ENCODE measurements at places on chromosomes 1 and 21. TPM values are rescaled to one million over a fixed set of nuclear protein-coding genes. Genes with fewer than 3 reads are reported as not detected.

DNA sequence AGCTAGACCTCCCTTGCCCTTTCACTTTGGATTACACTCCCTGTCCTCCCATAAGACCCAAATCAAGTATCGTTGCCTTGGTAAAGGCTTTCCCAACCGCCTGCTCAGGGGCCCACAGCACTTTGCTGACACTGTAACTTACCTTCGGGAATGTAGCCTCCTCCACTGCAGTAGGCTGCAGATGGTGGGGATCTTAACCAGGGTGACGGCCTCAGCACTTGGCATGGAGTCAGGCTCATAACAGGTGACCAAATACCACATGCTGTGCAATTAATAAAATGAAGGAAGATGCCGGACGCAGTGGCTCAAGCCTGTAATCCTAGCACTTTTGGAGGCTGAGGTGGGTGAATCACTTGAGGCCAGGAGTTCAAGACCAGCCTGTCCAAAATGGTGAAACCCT is 88.7 kb upstream of the IRF2BP2 start:
- DNase-seq = no peak

PLA2G2C gene
- 0.09 TPM for total RNA-seq

GRCh38 chr1:79790950-79791349 is 784.4 kb upstream of the ADGRL4 start:
- DNase-seq = no peak

DNA sequence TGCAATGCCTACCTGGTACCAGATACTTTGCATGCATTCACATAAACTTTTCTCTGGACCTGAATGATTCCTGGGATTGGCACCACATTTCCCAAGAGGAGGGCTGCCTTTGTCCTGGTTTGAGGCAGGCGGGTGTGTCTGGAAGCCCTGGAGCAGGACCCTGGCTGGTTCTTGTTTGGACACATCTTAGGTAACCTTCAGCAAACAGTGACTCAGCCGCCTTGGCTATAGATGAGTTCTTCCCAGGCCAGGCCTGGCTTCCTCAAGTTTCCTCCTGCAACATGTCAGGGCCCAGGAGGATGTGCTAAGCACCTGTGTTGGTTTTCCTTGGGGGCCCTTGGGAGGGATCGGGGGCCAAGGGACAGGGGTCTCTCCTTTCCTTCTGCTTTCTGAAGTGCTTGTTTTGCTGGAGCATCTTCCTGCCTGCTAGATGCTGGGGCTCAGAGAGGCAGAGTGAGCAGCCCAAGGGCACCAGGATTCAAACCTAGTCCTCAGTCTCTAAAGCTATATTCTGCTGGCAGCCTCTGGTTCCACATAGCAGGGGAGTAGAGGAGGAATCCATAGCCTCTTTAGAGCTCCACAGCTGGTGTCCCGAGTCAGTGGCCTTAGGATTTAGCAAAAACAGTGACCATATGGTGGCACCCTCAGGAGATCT is 38.2 kb downstream of the PAX7 start:
- no peak for DNase-seq

GRCh38 chr1:89734442-89734841 is 86.4 kb upstream of the LRRC8D start:
- DNase-seq = peak; percentile 16

RGS8 gene
- total RNA-seq = not detected

GRCh38 chr1:68142461-68142860 is 89.9 kb downstream of the WLS start:
- no peak for DNase-seq

C1QTNF12 gene
- 2.5 TPM for total RNA-seq

DNA sequence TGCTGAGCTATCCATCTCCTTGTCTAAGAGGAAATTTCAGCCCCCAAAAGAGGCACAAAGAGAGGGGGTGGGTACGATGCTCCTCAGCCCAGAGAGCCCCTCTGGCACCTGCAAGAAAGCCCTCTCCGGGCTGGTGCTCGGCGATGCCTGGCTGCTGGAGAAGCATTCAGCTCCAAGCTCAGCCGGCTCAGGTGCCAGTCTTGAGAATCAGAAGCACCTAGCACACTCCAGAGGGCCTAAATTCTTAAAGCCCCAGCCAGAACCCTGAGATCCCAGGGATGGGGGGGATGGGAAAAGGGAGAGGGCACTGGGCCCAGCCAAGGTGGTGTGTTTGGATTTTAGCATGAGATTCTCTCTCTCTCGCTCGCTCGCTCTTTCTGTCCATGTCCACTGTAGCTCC is 2.9 kb downstream of the GRIK3 start:
- DNase-seq = no peak

DNA sequence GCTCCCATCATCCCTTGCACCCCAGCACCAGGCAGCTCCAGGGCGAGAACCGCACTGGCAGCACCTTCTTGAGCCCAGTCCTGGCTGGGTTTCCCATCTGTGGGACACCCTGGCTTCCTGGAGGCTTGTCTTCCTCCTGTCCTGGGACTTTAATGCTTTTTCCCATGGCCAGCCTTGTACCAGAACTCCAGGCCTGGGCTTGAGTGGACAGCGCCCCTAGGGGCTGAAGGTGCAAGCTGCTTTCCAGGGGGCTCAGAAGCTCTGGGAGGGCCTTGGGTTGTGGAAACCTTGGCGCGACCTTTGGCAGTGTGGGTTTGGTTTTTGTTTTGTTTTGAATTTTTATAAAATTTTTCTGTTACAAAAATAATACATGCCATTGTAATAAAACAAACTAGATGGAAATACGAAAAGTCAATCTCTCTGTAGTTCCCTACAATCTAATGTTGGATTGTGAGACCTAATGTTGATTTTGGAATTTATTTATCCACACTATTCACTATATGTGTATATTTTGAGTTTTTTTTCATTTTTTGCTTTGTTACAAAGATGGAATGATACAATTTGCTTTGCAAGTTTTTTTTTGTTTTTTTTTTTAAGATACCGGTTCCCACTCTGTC is 33.8 kb upstream of the RPL11 start:
- DNase-seq = peak; percentile 52

GRCh38 chr1:2200308-2200943 is 5.9 kb upstream of the FAAP20 start:
- peak; percentile 47 for DNase-seq

HEYL gene
- 19.6 TPM for total RNA-seq

GRCh38 chr21:15434163-15434905 is 295.4 kb upstream of the USP25 start:
- no peak for DNase-seq

DNA sequence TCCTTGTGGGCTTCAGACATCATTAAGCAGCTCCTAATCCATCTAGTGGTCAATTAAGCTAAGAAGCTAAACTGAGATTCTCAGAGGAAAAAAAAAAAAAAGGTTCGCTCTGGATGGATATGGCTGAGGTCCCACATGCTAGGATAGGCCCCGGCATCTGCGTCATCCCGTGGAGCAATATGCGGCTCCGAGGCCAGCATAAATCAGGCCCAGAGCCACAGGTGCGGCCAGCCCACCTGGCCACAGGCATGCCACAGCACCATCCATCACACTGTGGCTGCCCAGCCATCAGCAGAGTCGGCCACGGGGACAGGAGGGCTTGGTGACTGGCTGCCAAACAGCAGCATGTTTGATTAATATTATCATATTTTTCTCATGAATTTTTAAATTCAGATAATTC is 106.9 kb upstream of the TIAM1 start:
- DNase-seq = no peak

DNA sequence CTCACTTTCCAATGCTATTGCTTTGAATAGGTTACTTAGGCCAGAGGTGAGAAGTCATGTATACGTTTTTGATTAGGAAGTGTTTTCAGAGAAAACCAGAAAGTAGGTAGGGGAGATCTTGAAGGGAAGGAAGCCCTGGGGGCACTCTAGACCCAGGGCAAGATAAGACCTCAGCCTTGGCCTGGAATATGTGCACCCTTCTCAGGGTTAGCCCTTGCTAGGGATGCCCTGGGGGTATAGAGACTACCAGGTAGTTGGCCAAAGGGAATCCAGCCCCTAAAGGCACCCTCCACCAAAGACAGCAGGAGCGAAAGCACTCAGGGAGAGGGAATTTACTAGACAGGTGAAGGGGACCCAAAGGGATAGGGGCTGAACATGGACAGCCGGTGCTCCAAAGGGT is 7.0 kb downstream of the TIAM1 start:
- DNase-seq = no peak

DNA sequence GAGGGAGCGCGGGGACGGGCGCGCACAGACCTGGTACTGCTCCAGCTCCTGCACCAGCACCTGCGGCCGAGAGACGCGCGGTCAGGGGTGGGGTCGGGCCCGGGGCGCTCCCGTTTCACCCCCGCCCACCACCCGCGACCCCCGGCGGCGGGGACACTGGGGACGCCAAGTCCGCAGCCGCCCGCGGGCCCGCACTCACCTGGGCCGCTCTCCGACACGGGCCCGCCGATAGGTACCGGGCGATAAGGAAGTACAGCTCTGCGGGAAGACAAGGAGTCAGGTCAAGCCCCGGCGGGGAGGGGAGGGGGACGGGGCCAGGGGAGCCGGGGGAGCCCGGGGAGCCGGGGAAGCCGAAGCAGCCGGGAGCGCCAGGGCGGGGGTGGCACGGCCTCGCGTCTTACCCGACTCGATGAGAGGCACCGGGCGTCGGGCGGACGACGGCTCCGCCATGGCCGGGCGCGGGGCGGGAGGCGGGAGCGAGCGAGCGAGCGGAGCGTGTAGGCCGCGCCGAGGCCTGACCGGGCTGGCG is 326 bp downstream of the BRWD1 start:
- DNase-seq = peak; percentile 19

GRCh38 chr1:18021242-18021641 is 86.4 kb upstream of the IGSF21 start:
- no peak for DNase-seq

DNA sequence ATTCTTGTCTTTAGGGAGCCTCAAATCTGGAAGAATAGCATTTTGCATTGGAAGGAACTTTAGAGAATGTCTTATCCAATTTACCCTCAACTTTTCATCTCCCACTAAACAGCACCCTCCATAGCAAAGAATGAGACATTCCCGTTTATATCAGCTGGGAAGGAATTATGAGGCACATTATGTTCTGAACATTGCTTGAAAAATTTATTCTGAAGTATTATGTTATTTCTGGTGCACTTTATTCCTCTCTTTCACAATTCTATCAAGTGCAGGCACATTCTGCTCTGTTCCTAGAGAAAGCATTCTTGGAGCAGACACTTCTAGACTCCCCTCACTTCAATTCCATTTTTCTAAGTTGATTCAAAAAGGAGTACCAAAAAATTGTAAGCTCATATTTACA is 147.9 kb downstream of the EDEM3 start:
- no peak for DNase-seq

NGF gene
- 0.52 TPM for total RNA-seq

NBPF4 gene
- total RNA-seq = not detected

DNA sequence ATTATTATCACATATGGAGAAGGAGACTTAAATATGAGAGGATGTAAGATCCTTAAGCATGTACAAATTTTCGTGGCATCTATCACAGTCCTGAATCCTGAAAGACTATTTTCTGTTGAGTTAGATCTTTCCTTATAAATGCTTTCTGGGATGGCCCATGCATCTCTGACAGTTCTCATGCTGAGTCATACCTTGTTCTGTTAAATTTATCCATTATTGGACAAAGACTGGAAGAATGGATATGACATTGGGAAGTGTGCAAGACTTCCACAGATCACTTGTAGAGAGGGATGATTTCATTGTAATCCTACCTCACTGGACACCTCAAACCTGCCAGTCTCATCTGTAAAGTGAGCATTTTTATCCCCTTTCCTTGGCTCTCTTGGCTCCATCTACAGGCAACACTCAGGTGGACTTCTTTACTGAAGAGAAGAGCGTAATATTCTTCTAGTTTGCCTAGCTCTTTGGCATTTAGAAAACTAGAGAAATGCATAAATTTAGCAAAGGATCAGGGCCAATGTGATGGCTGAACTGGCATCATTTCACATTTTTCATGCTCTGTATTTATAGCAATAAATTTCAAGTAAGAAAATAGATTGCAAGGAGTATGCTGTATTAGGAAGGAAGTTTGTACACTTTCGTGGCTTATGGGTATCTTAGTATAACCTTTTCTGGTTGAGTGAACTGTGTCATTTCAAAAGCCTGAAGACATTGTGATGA is 128.2 kb downstream of the NFIA start:
- no peak for DNase-seq

GRCh38 chr1:52562766-52563165 is 9.9 kb upstream of the TUT4 start:
- DNase-seq = no peak

DNA sequence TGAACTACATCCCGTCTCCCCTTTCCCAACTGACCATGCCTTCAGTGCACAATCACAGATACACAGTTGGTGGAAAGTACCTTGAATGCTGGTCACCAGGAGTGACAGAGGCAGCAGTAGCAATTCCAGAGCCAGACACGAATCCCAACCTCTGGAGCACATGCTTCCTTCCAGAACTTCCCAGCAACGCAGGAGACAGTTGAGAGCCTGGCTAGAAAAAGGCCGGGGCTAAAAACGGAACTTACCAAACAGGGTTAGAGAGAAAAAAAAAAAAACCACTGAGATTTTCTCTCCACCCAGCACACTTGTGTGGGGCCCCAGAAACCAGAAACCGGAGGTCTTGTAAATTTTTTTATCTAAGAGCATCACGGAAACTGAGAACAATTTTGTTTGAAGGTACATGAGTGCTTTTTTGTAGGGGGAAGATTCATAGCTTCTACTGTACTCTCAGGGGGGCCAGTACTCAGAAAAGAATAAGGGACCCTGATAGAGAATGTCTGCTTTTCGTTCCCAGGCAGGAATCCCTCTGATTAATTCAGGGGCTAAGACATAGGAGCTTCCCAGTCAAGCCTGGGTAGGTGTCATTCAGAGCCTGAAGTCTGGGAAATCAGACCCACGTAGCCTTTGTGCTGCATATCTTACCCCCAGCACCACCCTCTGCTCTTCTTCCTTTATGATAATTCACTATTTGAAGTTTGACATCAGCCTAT is at the start of gene CD48:
TSS of gene CD48 (minus strand) at position 221 of the 710 bp plus-strand sequence. CDS start at position 162, 59 bp downstream.
- DNase-seq = no peak

DNA sequence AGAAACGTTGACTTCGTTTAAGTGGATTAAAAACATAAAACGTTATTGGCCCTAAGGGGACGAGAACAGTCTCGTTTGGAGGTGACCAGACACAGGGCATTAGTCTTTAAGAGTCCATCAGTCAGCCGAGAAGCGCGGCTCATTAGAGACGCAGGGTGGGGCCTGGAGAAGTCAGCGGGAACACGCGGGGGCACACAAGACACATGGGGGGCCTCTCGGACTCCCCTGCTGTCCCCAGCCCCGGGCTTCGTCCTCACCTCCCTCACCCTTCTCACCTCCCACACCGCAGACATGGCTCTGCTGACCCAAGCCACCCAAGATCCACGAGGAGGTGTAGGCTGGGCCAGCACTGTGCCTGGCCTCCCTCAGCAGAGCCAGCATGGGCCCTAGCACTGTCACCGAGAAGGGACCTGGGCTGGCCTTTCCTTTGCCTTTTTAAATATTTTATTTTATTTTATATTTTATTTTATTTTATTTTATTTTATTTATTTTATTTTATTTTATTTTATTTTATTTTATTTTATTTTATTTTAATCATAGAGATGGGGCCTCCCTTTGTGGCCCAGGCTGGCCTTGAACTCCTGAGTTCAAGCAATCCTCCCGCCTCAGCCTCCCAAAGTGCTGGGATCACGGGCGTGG is 48.9 kb downstream of the MORN1 start:
- DNase-seq = no peak
